Adrenal gland (tissue), 19 donors: ENCODE measurements at places on chromosomes 7 and 10. TPM values are rescaled to one million over a fixed set of nuclear protein-coding genes. Genes with fewer than 3 reads are reported as not detected.

- no peak for DNase-seq
These were observed 6.7 kb downstream of the GNAI1 start for GRCh38 chr7:80141376-80141775.

GRCh38 chr7:126065766-126066165 is 1136.1 kb upstream of the POT1 start:
- DNase-seq, result no peak

DNA sequence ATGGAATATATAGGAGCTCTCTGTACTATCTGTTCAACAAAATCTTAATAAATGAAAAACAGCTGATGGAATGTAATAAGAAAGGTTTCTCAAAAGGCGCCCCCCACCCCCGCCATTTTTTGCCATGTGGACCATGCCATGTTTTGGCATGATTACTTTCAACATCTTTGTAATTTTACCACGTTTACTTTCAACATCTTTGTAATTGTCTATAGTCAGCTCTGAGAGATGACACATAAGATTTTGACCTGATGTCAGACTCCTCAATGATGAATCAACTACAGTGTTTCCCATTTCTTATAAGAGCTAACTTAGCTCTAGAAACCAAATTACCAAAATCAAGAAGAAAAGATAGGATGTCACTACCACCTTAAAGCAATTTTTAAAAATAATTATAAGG is 144.9 kb upstream of the AHR start:
- no peak for DNase-seq

RNF148 gene
- 0.30 TPM for total RNA-seq

DNA sequence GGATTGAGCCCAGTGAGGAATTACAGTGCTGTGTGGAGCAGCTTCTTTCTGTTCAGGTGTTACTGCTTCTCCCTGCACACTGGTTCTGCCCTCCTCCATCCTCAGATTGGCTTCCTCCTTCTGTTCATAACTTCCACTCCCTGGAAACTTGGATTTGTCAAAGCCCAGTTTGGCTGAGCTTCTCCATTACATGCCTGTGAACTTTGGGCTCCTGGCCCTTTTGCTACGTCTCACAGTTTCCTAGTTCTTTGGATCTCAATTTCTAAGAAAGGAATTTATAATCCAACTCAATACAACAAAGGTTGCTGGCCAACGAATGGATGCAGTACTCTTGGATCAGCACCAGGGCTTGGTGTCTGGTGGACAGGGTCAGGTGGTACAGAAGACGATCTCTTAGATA is 318.1 kb downstream of the RPS24 start:
- no peak for DNase-seq

RBM17 gene
- 68.2 TPM for total RNA-seq

CNNM1 gene
- total RNA-seq, result 1.5 TPM

DNA sequence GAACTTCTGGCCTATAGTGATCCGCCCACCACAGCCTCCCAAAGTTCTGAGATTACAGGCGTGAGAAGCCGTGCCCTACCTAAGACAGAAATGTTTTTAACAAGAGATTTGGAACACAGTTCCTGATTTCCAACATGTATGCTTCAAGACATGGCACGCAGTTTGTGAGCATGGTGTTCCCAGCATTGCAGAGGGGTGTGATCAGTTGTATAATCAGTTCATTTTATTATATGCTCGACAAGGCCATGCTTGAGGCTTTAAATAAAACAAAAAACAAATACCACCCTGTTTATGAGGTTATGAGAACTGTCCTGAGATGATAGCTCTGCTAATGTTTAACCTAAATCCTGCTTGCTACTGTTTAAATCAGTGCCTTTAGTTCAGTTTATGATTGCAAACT is 60.2 kb downstream of the TASOR2 start:
- DNase-seq, result no peak

DNA sequence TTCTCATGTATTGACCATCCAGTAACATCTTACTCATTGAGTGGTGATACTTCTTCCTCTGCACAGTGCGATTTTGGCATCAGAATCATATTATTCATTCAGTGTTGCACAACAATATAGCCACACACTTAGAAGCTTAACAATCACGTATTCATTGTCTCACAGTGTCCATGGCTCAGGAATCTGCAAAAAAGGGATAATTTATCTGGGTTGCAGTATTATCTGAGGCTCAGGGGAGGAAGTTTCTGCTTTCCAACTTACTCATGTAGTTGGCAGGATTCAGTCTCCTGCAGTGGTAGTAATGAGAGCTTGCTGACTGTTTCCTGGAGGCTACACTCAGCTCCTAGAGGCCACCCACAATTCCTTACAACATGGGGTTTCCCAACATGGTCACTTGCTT is 803.6 kb downstream of the SORCS1 start:
- DNase-seq, result no peak

ITPRID1 gene
- not detected for total RNA-seq

DNA sequence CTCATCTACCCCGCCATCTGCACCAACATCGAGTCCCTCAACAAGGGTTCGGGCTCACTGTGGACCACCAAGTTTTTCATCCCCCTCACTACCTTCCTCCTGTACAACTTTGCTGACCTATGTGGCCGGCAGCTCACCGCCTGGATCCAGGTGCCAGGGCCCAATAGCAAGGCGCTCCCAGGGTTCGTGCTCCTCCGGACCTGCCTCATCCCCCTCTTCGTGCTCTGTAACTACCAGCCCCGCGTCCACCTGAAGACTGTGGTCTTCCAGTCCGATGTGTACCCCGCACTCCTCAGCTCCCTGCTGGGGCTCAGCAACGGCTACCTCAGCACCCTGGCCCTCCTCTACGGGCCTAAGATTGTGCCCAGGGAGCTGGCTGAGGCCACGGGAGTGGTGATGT is 34.6 kb upstream of the CDH23 start:
- DNase-seq, result no peak

GRCh38 chr10:14240253-14241189 is 90.2 kb downstream of the FRMD4A start:
- no peak for DNase-seq

TRA2A gene
- total RNA-seq, result 18.6 TPM

GRCh38 chr7:85160223-85160622 is 26.6 kb downstream of the SEMA3D start:
- no peak for DNase-seq

DNA sequence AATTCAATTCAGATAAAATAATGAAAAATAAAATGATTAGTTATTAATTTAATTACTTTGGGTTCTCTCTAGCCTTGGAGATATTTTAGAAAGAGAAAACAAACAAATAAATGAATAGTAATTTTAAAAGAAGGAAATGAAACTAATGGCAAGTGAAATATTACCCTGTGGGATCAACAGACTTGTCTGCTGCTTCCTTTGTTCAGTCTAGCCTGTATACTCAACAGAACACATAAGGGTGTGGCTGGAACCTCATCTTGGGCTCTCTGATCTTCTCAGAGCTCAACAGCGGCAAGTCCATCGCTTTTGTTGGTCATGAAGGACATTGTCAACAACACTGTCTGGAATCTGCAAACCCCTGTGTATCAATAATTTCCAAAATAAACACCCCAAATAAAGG is 904.9 kb downstream of the IPMK start:
- no peak for DNase-seq

DNA sequence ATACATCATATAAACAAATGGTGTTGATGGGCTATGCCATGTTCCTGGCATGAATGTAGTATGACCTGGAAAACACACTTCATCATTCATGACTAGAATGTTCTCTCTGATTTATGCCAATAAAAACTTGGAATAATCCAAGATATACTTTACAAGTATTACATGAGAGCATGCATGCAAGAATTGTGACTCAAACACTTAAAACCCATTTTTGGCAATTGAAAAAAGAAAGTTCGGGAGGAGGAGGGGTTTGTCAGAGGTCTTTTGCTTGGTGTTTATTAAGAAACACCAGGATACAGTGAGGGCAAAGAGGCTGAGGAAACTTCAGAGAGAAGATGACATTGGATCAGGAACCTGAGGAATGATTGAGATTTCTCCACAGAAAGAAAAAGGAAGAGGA is 10.2 kb upstream of the CUL1 start:
- DNase-seq, result no peak

- no peak for DNase-seq
These were observed 29.3 kb upstream of the OSBPL3 start for GRCh38 chr7:25009257-25009656.

- peak; percentile 70 for DNase-seq
These were observed 2.7 kb downstream of the MXI1 start for GRCh38 chr10:110209926-110210673.

MNX1 gene
- total RNA-seq, result not detected

GRCh38 chr10:88983939-88984338 is 6.7 kb upstream of the FAS start:
- no peak for DNase-seq

DNA sequence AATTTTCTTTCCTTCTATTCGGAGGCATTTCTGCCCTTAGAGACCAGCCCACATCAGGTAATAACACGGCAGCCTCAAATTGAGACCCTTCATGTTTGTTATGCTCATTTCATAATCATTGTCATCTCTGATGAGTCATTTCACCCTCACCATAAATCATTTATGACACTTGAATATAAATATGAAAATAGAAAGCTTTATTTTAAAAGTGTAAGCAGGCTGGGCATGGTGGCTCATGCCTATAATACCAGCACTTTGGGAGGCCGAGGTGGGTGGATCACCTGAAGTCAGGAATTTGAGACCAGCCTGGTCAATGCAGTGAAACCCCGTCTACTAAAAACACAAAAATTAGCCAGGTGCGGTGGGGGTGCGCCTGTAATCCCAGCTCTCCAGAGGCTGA is 57.4 kb upstream of the EGFR start:
- no peak for DNase-seq

FAM25G gene
- not detected for total RNA-seq

EVX1 gene
- total RNA-seq, result 1.1 TPM

GRCh38 chr7:106134241-106134640 is 22.1 kb upstream of the SYPL1 start:
- DNase-seq, result no peak

DNA sequence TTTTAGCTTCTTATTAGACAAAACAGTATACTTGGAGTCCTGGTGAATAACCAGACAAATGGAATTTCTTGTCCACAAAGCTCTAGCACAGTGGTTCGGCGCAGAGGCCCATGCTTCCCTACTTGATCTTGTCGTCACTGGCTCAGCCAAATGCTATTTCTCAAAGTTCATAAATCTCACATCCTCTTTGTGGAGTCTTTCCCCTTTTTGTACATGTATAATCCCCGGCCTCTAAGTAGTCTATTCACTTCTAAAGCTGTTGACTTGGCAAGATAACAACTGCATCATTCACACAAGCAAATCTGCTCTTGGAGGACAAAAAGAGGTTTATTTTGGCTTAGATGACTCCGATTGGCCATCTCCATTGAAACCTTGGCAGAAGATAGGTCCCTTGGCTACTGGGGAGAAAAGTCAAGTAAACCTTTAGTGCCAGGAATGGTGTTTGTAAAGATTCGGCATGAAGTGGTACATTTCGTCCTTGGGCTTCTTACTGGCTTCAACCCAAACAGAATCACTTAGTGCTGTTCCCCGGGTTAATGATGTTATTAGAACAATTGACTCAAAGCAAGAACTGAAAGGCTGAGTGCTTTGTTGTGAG is 5.1 kb upstream of the AKR1E2 start:
- DNase-seq, result no peak

IRF5 gene
- total RNA-seq, result 7.2 TPM

DNA sequence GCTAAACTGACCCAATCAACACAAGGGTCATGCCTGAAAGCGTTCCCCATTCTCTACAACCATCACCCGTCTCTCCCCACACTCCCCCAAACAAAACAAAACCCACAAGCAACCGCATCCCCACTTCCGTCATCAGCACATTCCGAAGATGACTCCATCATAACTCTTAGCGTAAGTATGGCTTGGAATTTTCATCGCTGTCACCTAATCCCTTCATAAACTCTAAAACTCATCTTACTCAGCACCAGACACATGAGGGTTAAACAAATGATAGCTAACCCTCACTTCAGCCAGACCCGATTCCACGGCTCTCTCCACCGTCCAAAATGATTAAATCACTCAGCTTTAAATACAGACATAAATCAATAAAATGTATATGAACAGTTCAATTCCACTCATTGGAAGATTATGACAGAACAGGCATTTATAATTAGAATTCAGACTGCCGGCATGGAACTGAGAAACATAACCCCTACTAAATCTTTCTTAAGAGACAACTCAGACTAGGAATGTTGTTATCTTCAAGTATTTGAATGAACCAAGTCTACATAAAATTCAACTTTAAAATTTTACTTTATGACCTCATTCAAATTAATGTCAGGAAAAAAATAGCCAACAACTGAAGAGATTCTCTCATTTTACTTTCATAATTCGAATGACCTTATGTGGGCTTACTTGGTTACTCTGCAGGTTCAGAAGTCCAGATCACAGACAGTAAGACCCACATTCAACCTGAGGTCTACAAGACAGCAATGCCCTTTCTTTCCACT is 215.9 kb downstream of the PARD3 start:
- no peak for DNase-seq

DNA sequence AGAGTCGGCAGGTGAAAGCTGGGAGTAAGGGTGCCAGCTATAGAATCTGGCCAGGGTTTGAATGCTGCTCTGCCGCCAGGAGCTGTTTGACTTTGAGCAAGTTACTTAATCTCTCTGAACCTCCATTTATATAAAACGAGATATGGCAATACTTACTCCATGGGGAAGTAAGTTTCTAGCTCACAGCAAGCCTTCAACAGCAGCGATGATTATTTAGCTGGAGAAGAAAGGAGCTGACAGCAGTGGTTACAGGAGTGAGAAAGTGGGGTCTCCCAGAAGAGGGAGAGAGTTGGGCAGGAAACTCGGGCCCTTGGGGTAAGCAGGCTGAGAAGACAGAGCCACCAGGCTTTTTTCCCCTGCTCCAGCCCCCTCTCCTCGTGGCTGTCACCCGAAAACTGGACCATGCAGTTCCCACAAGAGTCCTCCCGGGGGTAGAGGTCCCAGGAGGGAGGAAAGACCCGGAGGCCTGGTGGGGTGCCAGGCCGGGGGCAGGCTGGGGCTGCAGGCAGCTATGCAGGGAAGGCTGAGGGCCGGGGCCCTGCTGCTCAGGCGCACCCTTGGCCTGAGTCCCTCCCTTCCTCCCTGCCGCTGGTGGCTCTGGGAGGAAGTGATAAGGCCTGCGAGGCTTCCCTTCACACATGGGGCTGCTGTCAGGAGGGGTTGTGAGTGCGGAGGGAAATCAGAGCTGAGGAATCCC is 3.5 kb downstream of the NOS3 start:
- DNase-seq, result no peak

HMX3 gene
- total RNA-seq, result not detected

DNA sequence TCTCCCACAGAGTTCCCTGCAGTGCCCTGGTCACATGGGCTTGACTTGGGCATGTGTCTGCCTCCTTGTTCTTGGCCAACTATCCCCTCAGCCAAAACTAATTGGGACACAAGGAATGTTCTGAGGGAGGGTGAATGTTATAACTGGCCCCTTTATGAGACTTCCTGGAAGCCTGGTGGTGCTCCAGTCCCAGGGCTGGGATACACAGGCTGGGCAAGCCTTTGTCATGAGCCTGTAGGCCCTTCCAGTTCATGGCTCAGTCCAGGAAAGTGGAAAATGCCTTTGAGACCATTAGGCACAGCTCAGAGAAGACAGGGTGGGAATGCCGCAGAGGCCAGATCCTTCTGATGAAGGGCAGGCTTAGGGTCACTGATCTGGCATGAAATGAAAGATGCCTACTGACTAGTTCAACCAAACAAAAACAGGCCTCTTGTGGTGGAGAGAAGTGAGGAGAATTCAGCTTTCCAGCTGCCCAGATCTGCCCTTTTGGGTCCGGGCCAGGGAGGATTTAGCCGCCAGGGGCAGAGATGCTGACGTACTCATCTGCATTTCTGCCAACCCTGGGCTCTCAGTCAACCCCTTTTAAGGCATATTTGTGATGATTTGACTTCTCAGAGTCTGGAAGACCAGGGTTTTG is 961.5 kb downstream of the KCNMA1 start:
- no peak for DNase-seq

TEX36 gene
- total RNA-seq, result not detected

LRRD1 gene
- total RNA-seq, result 0.17 TPM

- DNase-seq, result no peak
These were observed 116.9 kb upstream of the SVIL start for GRCh38 chr10:29751684-29752083.
